ENCODE measurements at places on chromosomes 7 and 10.
A peak's percentile ranks its signal among the peaks of the same experiment; 100 is the strongest.

GRCh38 chr7:142776206-142776844 lies 5.6 kb downstream of the PRSS2 start:
- no peak for DNase-seq

DNA sequence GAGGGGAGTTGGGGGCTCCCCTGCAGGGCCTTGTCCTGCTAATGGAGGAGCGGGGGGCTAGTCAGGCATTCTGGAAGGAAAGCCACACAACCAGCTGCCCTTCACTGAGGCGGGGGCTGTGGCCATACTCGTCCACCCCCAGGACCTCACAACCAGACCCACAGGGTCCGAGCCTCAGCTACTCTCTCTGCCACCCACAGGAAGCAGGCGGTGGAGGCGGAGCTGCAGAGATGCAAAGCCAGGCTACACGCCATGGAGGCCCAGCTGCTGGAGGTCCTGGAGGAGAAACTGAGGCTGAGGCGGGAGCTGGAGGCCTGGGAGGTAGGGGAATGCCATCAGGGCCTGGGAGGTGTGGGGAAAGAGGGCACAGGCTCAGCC lies 3.1 kb downstream of the ABHD11 start:
- DNase-seq: no peak

GRCh38 chr10:118238573-118239235 lies 103.4 kb downstream of the FAM204A start:
- DNase-seq: no peak

DNA sequence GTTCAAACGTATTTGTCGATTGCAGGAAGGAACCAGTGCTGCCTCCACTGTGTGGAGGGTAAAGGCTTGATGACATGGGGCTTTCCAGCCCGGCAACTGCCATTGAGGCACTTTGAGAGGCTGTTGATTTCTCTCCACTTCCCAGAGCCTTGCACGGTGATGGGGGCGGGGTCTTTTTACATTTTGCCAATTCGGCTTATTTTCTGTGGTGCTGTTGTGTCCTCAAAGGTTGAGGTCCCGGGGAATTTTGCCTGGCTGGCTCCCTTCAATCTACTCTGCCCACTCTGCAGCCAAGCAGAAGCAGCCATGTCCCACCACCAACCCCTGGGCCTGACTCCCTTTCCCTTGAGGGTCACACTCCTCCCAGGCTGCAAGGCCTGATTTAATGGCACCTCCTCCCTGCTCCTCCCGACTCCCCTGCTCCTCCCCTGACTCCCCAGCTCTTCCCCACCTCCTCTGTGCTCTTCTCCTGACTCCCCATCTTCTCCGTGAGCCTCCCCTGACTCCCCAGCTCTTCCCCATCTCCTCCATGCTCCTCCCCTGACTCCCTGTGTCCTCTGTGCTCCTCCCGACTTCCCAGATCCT lies 39.0 kb downstream of the OAT start:
- no peak for DNase-seq

DNA sequence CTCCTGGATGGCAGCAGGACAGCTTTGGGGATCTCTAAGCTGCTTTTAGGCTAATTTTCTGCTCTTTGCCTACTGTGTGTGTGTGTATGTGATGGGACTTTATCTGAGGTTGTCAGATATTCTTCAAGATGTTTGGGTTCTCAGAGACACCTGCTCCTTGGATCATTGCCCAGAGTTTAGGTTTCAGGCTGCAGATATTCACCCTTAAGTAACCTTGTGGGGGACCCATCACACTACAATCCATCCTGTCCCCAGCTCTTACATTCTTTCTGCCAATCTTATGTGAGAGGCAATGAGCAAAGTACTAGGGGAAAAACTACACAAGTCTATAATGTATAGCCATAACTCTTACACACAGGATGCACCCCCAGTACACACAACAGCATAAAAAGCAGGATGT lies 263.0 kb upstream of the ZWINT start:
- DNase-seq: no peak

GRCh38 chr10:72736828-72737220 lies 44.9 kb downstream of the MCU start:
- no peak for DNase-seq

DNA sequence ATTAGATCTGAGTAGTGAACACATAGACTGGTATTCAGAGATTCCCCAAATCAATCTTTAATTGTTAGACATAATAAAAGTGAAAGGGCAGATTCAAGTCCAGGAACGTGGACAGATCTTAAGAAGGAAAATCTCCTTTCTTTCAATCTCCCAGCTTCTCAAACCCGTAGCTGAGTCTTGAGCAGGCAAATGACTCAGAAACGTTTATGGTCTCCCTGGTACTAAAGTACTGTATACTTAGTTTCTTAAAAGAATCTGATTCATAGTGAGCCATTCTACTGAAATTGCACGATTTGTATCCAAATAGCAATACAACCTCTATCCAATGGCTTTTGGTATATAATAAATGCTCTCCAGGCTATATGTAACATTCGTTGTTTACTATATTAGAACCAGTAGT lies 140.4 kb upstream of the RHEB start:
- no peak for DNase-seq

- DNase-seq: peak; percentile 29
Measured at GRCh38 chr10:87505366-87506111, 846 bp downstream of the MINPP1 start.

- no peak for DNase-seq
Measured at GRCh38 chr7:117472335-117472734, 7.5 kb upstream of the CFTR start.

GRCh38 chr10:22365644-22366434 lies 20.5 kb downstream of the SPAG6 start:
- no peak for DNase-seq

GRCh38 chr10:124164264-124164663 lies 70.9 kb upstream of the CHST15 start:
- DNase-seq: no peak

GRCh38 chr7:73892003-73892999 lies 31.3 kb downstream of the TMEM270 start:
- DNase-seq: no peak

- DNase-seq: no peak
Measured at GRCh38 chr7:5094641-5095040, 49.0 kb downstream of the RBAK start.

GRCh38 chr7:79414910-79415309 lies 38.6 kb downstream of the MAGI2 start:
- DNase-seq: no peak

DNA sequence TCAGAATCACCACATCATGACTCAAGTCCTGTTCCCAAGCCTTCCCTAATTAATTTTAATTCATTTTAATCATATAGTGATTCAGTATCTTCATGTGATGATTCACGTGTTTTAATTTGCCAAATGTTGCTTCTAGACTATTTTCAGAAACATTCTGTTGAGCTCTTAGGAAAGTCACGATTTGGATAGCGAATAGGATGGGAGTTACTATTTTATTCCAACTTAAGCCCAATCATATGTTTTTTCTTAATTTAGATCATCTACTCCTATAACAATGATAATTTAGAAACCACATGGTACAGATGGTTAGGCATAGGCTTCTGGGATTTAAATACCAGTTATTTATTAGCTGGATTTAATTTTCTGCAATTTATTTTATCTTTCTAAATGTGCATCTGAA lies 49.1 kb downstream of the RAPGEF5 start:
- DNase-seq: no peak

DNA sequence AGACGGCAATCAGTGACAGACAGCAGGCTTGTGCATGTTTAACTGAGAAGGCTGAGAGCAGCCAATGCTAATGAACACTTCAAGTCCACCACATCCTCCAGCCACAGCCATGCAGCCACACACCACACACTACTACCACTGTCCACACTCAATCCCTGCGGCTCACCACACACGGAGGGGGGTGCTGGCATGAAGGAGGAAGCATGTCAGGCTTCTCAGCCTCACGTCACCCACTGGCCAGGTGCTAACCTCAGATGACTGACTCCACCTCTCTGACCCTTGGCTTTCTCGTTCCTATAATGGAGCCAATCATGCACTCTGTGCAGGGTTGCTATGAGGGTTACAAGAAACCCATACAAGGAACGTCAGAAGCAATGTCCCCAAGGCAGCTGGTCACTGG lies 165.4 kb upstream of the RNF32 start:
- DNase-seq: no peak

- DNase-seq: no peak
Measured at GRCh38 chr10:62130948-62131347, 137.7 kb downstream of the RTKN2 start.

GRCh38 chr10:49328401-49329145 lies 29.6 kb downstream of the C10orf71 start:
- no peak for DNase-seq

DNA sequence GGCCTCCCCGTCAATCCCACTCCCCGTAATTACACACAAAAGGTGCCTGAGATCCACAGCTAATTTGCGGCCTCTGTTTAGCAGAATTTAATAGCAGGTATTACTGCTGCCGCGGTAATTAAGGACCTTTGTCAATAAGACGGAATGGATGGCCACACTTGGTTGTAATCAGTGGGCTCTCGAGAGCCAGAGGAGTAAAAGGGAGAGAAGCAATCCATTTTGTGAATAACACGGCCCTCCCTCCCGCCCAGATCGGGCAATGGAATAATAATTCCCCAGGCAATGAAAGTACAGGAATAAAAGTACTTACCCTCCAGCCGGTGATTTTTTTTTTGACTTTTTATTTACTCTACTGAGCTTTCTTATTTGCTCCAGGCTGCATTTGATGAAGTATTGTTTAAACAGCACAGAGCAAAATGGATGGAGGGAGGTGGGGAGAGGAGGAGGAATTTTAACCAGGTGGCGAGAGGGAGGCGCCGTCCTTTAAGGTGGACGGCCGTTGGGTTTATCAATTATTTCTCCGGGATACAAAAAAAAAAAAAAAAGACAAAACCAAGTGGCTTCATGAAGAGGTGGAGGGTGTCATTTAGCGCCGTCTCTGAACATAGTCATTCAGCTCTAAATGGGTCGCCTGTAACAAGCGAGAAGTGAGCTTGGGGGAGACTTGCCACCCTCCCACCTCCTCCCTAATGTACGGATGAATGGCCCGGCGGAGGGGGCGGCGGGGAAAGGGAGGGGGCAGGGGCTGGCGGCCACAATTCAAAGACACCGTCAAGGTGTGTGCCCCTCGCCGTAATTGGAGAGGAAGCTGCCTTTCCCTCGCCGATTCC lies 120.3 kb downstream of the BUB3 start:
- no peak for DNase-seq

DNA sequence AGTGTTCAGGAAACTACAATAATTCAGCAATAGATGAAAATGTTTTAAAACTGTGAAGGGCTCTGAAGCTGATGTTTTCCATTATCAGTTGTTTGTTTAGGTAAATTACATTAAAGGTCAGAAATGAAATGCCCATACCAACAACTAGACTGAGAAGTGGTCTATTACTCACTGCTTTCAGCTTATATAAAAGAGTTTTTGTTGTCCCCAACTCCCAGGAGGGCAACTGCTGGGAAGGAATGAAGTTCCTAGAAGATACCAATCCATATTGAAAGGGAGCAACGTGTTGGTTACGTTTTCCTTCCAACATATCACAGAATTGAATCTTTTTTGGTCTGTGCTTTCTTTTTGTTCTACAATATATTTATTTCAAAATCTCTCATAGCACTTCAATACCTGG lies 330.6 kb upstream of the LRRN3 start:
- DNase-seq: no peak

GRCh38 chr7:70051726-70052125 lies 453.5 kb downstream of the AUTS2 start:
- no peak for DNase-seq

GRCh38 chr7:12228024-12228423 lies 16.9 kb downstream of the TMEM106B start:
- DNase-seq: no peak

Measured in CD4-positive, alpha-beta memory T cell (primary cell).